ENCODE measurements at places on chromosomes 3 and 15.

- DNase-seq = no peak
Observed at GRCh38 chr3:177141471-177141870, 55.8 kb downstream of the TBL1XR1 start.

- DNase-seq = no peak
Observed at GRCh38 chr15:79948761-79949160, 22.2 kb downstream of the BCL2A1 start.

DNA sequence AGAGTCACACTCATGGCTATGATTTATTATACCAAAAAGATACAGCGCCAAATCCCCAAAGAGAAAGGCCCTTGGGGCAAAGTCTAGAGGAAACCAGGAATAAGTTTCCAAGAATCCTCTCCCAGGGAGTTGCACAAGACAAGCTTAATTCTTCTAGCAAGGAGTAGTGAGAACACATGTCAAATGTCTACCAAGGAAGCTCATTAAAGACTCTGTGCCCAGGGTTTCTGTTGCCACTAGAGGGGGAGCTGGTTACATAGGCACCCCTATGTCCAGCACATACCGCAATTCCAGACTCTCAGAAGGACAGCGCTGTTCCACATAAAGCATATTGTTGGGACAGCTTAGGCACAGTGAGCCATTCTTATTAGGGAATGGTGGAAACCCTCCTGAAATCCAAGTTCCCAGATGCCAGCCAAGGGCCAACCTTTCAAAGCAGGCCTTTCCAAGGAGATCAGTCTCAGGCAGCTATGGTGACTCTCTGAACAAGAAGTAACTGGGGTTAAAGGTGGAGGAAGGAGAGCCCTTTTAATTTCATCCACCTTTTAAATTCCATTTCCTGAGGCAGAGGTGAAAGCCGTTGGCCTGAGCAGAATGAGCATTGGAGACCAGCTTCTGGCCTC is 194.2 kb downstream of the UACA start:
- DNase-seq = no peak

DNA sequence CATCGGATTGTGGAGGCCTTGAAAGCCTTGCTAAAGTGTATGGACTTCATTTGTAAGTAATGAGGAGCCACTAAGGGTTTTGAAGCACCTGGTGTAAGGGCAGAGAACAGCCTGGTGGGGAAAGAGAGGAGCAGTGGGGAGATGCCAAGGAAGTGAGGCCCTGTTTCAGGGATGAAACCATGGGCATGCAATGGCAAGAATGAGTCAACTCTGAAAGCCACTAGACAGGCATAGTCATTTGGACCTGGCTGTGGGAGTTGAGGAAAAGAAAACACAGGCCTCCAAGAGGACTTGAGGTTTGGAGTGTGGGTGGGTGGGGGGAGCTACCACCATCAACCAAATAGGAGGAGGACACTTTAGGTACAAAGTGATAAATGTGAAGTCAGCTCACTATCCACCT is 7.6 kb downstream of the XCR1 start:
- DNase-seq = no peak

- DNase-seq = no peak
Observed at GRCh38 chr3:35602395-35602936, 36.9 kb upstream of the ARPP21 start.

DNA sequence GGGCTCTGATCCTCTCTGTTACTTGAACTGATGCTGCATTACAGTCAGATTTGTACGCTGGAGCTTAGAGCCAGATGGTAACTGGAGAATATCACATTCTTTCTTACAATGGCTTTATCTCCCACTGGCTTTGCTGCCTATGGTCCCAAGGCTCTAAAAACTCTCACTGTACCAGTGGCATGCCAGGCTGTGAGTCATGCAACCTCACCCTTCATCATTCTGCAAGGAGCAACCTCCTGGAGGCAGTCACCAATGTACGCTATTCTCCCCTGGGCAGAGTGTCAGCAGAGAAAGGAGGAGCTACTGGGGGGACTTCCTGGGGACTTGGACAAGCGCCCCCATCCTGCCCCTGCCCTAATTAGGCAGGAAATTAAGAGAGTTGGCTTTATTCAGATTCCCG is 97.9 kb upstream of the EIF1B start:
- DNase-seq = no peak

DNA sequence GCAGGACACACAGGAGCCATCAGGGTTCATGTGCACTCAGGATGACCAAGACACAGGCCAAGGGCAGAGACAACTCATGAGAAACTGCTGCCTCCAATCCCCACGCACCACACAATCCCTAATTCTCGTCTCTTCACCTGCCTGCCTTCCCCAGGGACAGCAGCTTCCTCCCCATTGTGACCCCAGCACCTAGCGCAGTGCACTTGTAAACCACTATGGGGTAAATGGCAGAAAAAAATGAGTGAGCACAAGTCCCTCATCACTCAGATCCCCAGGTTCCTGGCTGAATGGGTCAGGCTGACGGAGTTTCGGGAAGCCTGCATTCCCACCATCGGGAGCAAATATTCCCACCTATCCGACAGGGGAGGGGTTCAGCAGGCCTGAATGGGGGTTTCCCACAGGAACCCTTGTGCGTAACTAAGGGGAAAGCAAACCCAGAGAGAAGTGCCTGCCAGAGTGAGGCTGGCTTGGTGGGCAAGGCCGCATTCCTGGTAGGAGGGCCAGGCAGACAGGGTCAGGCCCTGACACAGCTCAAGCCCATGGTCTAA is 18.8 kb downstream of the PLXNB1 start:
- DNase-seq = no peak

- DNase-seq = no peak
Observed at GRCh38 chr3:65619888-65620287, 418.8 kb downstream of the MAGI1 start.

DNA sequence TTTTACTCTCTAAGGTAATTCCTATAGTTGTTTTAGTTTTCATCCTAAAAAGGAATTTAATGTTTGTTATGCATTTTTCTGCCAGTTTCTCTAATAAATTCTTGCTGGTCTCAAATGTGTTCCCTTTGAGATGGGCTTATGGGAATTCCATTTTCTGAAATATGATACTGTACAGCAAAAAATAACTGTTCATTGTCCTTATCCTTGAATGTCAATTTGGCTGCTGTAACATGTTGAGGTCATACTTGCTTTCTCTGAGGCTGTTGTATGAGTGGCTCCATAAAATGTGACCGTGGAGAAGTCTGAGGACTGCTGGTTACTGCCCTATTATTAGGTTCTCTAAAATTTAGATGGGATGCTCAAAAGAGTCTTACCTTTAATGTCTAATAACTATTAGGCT is 266.5 kb downstream of the ADAMTS17 start:
- DNase-seq = no peak

DNA sequence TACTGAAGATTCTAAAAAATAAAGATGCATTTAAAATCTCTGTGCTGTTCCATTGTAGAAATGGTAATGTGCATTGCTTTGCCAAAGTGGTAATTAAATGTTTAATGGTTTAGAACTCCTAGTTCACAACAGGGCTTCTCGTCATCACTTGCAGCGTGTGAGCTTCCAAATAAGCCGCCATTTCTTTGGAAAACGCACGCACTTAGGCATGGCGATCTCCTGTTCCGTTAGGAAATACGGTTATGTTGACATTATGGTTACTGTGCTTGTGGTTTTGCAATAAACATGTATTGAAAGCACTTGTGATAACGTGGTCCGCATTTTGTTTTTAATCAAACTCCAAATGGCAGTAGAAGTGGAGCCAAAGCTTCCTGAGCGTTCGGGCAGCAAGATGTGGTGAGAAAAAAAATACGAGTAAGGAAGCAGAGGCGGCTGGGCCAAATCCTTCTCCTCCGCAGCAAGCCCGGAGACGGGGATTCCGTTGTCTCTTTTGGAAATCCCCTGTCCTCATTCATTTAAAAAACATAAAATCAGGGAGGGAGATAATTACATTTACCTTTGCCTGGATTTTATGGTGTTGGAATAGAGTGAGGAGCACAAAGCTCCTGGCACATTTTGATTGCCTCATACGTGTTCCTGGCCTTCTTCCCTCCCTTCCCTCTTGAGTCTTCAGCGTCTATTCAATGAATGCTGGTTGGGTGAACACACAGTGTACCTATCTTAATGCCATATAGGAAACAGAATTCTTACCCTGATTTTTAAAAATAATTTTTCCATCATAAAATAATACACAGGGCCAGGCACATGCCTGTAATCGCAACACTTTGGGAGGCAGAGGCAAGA is 97.5 kb downstream of the SLC49A4 start:
- no peak for DNase-seq

DNA sequence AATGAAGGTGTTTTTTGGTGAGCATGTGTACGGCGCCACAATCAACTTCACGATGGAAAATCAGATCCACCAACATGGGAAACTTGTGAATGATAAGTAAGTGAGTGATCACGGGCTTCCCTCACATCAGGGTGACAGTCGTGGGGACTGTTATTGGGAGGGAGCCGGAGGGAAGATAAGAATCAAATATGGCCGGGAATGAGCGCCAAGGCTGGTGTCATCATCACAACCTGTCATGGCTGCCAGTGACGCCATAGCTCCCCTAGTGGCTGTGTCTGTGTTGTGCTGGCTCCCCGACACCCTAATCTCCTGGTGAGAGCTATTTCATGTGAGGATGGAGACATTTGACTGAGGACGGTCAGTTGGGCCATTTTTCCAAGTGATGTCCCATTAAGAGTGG is 168.5 kb downstream of the SV2B start:
- no peak for DNase-seq

- no peak for DNase-seq
Observed at GRCh38 chr15:59180945-59181600, 25.6 kb upstream of the LDHAL6B start.

DNA sequence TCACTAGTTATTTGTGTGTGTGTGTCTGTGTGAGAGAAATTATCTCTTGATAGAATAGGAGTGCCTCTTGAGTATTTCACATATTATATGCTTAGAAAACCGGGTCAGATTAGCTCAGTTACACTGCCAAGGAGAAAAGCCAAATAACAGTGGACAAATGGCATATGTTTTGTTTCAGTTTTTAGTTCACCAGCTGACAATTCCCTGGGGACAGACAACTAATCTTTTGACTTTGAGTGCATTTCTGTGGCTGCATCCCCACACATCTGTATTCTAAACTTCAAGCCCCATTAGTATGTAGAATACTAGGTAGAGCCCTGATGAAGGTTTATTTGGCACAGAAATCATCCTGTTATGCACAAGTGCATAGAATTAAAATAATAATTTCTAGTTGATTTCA is 227.7 kb upstream of the CNTN3 start:
- no peak for DNase-seq

GRCh38 chr3:54681706-54682105 is 246.2 kb downstream of the LRTM1 start:
- DNase-seq = no peak

DNA sequence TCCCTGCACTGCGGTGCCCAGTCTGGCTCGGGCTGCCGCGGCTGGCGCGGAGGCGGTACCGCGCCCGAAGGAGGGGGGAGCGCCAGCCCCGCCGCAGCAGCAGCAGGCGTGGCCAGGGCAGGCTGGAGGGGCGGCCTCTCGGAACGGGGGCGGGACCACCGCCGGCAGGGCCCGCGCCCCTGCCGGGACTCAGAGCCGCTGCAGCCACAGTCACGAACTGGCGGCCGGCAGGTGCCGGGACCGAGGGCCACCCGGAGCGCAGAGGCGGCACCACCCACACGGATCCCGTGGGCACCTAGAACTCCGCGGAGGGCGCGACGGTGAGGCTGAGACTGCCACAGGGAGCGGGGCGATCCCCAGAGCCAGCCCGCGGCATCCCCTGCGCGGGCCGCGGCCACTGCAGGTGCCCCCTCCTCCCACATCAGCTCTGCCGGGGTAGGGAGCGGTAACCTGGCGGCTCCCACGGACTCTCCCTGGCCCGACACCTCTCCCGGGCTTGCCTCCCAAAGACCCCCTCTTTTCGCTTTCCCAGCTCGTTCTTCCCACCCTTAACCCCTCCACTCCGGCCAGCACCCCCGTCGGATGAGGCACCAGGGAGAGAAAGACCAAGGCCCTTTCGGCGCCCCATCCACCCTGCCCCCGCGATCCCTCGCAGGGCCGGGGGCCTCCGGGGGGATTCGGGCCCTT is at the start of gene VWA5B2:
VWA5B2 (plus strand) TSS at position 192 of the 687 bp plus-strand sequence. CDS start 944 bp downstream, outside the sequence.
- peak; percentile 33 for DNase-seq

DNA sequence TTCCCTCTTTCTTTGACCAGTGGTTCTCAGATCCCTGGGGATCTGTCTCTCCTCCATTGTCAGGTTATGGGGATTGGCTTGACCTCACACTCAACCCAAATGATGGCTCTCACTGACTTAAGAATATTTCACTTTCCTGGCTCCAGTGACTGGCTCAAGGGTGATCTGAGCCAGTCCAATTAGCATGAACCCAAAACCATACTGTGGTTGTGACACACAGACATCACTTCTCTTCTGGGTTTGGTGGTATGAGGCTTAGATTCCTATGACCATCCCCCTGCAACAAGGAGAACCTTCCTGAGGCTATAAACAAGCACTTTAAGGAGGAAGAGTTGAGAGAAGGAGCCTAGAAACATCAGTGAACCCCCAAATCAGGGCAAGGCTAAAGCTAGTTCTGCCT is 85.8 kb downstream of the KCNAB1 start:
- no peak for DNase-seq

- no peak for DNase-seq
Observed at GRCh38 chr3:182500289-182500688, 293.0 kb upstream of the ATP11B start.

DNA sequence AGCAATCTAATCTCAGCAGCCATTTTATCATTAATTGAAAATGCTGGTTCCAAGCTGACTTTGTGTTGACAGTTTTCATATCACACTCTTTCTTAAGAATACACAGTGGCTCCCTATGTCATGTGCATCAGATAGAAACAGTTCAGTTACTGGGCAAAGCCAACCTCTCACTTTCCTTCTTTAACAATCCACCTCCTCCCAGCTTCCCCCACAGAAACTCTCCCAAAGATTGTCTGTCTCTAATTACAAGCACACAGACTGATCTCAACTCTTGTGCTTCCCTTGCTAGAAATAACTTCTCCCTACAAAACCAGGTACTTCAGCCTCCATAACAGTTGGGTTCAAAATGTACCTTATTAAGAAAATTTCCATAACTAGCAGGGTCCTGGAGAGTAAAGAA is 228.9 kb upstream of the WNT5A start:
- no peak for DNase-seq

DNA sequence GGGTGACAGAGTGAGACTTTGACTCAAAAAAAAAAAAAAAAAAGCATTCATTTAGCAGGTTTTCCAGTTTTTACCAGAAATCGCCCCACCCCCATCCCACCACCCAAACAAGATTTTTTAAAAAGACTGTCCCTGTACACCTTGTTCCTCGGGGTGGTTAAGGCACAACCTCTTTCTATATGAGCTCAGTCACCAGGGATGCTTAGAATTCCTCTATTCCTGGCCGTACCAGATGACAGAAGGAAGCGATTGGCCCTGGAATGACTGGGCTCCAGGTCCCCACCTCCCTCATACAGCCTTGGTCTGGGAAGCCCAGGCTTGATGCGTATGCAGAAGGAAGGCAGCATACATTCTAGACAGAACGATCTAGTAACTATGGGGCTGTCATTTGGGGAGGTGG is 25.6 kb downstream of the IDH2 start:
- no peak for DNase-seq

GRCh38 chr3:16439163-16439847 is 74.2 kb downstream of the RFTN1 start:
- DNase-seq = no peak

GRCh38 chr3:107543666-107544065 is 20.9 kb downstream of the BBX start:
- peak; percentile 20 for DNase-seq

Measured in mucosa of descending colon (tissue), 3 donors.